ENCODE measurements at places on chromosomes 16 and 17.

DNA sequence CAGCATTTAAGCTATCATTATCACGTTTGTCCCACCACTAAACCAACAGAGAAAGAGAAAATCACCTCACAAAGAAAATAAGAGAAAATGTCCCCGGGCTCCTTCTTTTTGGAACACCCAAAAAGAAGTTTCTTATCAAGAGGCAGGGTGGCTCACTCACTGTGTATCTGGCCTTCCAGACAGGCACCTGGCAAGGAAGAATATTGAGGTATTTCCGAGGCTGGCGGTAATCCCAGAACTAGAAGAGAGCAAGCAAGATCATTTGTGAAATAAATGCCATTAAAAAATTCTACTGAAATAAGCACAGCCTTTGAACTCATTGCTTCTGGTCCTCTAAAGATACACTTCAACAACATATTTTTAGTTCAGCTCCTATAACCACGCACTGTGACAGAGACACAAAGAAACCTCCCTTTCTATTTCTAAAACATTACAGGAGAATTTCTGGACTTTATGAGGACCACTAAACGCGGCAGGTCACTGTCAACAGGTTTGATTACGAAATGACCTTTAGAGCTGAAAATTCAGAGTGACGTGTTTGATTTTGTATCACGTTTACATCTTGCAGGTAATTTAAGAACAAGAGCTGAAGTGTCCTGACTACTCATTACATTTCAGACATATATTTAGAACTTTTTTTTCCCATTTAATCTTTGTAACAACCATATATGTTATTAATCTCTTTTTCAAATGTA, 61.0 kb downstream of the WDR59 start:
- no peak for DNase-seq

DNA sequence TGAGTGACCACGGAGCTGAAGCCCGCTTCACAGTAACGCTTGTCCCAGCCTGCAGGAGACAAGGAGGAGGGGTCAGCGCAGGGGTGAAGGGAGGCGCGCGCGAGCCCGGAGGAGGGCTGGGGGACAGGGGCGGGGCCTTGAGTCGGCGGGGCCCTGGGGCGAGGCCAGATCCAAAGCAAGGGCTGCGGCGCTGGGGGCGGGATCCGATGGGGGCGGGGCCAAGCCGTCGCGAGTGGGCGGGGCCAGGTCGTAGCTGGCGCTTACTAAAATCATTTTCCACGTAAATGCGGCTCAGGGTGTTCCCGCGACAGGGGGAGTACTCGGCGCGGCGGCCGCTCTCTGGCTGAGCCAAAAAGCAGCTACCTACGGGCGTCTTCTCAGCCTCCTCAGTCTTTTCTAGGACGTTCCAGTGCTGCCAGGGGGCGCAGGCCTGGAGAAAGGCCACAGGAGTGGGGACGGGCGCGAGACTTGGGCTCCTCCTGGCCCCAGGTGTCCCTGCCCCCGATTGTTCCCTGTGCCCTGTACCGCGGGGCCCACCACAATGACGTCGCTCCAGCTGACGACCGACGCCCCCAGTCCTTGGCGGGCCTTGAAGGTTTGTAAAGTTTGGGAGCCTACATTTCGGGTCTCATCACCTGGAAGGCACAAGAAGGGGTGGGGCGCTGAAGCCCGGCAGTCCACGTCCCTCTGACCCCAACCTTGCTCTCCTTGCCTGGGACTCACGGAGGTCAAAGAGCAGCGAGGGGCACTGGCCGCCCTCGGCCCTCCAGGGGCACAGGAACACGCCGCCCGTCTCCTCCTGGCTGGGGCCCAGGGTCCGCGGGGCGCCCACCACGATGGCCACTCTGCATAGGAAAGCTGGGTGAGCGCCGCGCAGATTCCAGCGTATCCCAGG, 3.9 kb downstream of the ITGA2B start:
- DNase-seq = peak; percentile 86

DNA sequence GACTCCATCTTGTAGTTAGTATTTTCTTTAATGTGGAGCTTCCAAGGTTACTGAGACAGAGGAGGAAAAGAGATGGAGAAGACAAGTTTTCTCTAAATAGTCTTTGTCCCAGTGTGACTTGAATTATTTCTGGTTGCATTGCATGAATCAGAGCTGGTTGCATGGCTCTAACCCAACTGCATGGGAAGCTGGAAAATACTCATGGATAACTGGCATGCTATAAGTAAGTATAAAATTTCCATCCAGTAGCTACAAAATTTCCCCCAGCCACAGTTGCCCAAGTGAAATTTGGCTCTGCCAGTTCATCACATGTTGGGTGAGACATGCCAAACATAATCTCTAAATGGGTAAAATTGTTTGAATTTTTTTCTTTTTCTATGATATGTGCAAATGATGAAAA, 1161.5 kb downstream of the CDH11 start:
- no peak for DNase-seq

DNA sequence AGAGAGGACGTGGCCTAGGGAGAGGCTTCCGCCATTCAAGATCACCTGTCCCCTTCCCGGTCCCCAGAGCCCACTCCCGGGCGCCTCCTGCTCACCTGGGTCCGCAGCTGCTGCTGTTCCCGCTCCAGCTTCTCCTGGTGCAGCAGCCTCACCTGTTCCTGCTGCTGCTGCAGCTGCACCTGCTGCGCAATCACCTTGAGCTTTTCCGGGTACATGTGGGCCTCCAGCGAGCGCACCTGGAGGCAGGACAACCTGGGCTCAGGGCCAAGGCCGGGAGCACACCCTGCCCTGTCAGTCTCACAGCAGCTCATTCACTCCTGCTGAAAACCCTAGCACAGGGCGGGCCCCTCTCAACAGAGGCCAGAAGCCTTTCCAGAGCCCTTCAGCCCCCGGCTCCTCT, 12.5 kb downstream of the TFAP4 start:
- no peak for DNase-seq

DNA sequence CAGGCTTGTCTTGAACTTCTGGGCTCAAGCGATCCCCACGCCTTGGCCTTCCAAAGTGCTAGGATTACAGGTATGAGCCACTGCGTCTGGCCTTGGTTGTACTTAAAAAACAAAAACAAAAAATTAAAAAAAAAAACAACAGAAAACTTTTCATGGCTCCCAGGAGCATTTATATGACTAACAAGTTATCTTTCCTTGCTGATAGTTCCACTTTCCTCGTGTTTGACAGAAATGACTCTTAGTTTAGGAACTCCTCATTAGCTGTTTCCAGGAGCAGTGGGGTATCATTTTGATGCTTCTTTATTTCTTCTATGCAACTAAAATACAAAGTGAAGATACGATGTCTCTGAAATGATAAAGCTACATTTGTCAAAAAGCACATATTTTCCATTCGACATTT, 165.4 kb downstream of the PRKCA start:
- DNase-seq = no peak

DNA sequence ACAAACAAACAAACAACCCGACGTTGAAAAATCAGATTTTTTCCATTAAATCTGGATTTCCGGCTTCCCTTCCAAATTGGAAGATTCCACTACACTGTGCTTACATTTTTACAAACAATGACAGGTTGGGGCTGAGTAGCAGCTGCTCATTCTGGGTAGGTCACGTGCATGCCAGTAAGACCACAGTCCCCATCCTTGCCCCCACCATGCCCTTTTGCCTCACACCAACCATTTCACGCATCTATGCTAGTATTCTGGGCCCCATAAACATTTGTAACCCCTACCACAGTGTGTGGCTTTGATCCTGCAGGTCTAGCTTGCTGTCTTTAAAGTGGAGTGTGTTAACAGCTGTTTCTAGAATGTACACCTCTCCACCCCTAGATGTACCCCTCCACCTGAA, 366.1 kb downstream of the XYLT1 start:
- DNase-seq = no peak

GRCh38 chr17:6458460-6458950, 14.2 kb downstream of the PIMREG start:
- no peak for DNase-seq

DNA sequence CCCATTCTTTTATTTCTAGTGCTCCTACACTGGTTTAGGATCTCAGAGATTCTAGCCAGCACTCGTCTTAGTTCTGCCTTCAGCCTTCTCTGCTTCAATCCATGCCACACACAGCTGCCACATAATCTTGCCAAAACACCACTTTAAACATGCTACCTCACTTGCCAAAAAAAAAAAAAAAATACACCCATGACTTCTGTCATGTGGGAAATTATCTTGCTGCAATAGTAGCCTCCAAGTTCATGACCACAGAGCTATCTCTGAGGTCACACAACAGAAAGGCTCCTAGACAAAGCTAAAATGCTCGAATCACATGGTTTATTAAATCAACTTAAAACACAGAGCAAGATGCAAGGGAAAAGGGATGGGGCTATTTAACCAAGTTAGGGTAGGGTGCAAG, 18.1 kb downstream of the FZD2 start:
- DNase-seq = no peak

- no peak for DNase-seq
Observed at GRCh38 chr16:6852643-6853225, 479.9 kb upstream of the RBFOX1 start.

GRCh38 chr17:44267818-44268490, at the start of gene SLC4A1:
SLC4A1 (minus strand) TSS chr17:44268135; CDS start chr17:44262866, 5,269 bp downstream.
- no peak for DNase-seq

DNA sequence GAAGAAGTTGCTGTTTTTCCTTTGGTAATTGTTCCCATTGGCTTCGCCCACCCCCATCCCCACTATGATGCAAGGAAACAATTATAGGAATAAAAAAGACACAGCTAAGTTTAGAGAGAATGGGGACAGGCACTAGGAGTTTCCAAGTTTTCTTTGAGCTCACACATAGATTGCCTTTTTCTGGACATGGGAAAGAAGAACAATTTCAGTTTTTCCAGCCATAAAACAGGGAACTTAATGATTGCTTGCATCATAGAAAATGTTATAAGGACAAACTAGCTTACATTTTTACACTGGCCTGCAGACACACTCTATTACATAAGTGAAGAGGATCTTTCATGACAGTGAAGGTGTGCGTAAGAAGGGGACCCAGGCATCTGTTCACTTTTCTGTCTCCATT, 142.3 kb upstream of the ZFHX3 start:
- no peak for DNase-seq

DNA sequence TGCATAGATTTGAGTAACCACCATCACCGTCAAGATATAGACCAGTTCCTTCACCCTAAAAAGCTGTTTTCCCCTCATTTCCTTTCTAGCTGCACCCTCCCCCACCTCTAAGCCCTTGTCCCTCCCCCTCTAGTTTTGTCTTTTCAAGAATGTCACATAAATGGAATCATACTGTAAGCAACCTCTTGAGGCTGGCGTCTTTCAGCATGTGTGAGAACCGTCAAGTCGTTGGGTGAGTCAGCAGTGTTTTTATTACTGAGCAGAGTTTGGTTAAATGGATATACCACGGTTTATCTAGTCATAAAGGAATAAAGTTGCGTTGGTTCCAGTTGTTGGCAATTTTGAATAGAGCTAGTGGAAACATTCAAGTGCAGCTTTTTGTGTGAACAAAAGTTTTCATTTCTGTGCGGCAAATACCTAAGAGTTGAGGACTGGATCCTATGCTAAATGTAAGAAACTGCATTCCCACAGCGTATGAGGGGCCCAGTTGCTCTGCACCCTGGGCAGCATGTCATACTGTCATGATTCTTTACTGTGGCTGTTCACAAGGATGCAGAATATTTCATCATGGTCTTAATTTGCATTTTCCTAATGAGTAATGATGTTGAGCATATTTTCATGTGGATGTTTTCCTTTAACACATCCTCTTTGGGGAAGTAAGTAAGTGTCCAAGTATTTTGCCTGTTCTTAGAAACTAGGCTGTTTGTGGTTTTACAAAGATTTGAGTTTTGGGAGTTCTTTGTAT, 264.3 kb downstream of the CPPED1 start:
- peak; percentile 28 for DNase-seq

DNA sequence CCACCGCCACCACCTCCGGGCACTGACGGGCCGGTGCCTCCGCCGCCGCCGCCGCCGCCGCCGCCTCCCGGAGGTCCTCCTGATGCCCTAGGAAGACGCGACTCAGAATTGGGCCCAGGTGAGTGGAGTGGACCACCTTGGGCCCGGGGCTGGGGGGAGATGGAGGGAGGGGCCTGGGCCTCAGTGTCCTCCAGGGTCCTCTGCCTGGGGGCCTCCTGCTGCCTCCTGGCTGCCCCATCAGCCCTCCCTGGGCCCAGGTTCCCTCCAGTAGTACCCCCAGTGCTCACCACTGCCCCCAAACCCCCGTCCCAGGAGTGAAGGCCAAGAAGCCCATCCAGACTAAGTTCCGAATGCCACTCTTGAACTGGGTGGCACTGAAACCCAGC, 19.9 kb downstream of the SPATA32 start:
- no peak for DNase-seq

- no peak for DNase-seq
Observed at GRCh38 chr17:80277751-80278671, 17.4 kb downstream of the RNF213 start.

DNA sequence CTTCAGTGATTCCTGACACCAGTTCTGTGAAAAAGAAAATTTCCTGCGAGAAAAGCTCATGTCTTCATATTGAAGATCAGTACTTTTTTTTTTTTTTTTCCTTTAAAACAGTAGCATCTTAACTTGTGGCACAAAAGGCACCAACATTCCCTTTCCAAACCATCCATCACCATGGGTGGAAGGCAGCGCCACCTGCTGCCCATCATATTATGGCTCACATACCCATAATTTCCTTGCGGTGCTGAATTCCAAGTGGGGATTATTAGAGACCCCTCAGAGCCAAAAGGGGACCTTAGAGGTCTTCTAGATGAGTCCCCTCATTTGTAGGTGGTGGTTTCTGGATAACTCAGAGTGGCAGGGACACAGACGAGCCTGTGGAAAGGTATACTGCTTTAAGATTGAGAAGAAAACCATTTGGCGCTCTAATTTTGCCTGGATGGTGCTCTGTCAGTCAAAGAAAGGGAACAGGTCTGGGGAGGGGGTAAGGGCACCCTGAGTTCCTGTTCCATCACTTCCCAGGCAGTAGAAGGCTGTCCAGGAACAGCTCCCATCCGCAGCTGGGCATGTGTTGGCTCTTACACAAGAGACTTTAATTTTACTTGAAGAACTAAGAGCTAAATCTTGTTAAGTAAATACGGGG, 7.9 kb upstream of the SOST start:
- DNase-seq = peak; percentile 26
